WTC11 (cell line): ENCODE measurements at places on chromosomes 1 and 21. TPM values are rescaled to one million over a fixed set of nuclear protein-coding genes. Genes with fewer than 3 reads are reported as not detected.

DNA sequence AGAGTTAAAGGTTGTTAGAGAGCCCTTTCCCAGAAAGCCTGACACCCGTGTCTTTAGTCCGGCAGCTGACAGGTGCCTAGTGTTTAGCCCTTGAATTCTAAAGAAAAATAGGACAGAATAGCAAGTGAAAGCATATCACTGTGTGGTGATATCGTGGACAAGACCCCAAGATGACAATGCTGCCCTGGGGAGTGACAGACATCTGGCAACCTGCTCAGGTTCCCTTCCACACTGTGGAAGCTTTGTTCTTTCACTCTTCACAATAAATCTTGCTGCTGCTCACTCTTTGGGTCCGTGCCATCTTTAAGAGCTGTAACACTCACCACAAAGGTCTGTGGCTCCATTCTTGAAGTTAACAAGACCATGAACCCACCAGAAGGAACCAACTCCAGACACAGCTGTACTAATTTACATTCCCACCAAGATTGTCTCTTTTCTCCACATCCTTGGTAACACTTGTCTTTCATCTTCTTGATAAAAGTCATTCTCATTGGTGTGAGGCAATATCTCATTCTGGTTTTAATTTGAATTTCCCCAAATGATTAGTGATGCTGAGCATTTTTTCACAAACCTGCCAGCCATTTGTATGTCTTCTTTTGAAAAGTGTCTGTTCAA is 107.6 kb upstream of the SGIP1 start:
- DNase-seq, result no peak

Gene MANEAL
- 4.2 to 6.4 TPM (median 5.9 TPM) in 3 replicates for total RNA-seq

DNA sequence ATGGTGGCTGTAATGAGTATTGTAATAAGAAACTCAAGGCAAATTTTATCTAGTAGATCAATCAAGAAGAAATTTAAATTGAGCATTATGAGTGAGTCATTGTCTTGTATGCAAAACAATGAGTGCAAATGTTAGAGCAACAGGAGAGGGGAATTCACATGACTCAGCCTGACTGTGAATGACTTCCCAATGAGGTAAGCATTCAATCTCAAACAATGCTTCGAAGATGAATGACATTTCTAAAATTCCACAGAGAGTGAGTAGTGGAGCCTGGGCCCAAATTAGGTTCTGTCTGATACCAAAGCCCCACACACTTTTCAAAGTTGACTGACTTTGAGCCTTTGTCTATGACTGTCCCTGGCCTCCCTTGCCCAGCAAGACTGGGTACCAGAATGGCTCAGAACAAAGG is 738.0 kb downstream of the PTPRU start:
- DNase-seq, result no peak

GRCh38 chr1:199075792-199076191 is 437.0 kb downstream of the PTPRC start:
- DNase-seq, result no peak
